ENCODE measurements at places on chromosomes 3 and 15.

GRCh38 chr3:119810018-119810435 is 28.1 kb downstream of the NR1I2 start:
- peak; percentile 18 for DNase-seq

DNA sequence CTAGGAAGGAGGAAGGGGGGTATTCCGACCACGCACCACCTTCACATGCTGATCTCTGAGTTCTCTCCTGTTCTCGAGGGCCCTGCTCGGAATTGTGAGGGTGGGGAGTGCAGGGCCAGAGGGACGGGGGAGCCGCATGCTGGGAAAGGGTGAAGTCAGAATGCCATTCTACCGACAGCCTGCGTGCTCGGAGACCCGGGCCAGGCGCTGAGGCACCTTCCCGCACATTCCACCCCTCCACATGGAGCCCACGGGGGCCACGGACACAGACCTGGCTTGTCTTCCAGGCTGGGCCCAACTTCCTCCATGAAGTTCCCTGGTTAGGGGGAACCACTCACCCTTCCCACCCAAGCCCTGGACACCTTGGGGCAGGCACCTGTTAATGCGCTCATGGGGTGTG is 28.7 kb upstream of the PIGZ start:
- no peak for DNase-seq

DNA sequence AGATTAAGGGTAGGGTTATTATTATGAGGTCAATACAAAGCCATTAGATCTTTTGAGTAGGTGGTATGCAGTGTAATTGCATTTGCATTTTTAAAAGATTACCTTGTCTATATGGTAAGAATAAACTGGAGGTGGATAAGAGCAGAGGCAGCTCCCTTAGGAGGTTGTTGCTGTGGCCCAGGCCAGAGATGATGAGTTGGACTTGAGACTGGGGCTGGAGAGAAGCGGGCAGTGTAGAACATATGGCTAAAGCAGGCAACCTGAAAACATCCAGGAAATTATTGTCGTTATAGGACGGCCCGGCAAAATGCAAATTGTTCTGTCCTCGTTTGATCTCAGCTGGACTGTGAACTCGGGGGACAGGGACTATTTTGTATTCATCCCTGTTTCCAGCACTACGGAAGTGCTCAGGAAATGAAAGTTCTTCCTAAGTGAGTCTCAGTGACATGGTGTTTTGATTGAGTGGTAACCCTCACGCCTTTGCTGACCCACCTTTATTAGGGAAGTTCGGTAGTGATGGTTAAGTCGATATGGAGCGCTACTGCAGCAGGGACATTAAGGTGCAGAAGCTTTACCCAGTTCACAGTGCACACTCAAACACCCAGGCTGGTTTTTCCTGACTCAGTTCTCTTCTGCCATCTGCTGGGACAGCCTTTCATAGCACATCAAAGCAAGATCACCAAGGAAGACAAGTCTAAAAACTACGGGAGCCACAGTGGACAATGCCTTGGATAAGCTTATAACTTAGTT is 27.2 kb upstream of the VPS33B start:
- DNase-seq: peak; percentile 22

DNA sequence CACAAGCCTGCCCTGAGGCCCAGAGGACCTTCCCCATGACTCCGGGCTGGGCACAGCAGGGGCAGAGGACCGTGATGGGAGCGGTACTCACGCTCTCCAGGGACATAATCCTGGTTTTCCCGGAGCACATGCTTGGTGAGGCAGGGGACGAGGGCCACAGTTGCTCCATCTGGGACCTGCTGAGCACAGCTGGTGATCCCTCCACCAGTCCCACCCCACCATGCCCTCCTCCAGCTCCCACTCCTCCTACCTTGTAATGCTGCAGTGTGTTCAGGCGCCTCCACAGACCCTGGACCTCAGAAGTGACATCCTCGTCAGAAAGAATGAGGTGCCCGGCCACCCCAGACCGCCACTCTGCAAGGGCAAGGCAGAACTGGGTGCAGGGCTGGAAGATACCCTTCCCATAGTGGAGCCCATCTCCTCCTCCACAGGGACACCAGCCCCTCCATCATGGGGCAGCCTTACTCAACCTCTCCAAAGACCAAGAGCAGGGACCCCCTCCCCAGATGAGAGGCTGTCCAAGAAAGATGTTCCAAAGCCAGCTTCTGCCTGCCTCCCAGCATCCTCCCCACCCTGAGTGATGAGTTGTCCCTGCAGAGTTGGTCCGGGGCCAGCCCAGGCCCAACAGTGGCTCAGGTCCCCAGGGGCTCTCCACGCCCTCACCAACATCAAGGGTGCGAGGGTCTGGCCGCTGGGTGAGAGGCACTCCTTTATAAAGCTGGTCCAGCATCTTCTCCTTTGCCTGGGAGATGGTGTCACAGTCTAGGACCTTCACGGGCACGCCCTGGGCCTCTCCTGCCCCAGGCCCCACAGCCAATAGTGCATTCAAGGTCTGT is 19.5 kb downstream of the PLXNB1 start:
- DNase-seq: no peak

DNA sequence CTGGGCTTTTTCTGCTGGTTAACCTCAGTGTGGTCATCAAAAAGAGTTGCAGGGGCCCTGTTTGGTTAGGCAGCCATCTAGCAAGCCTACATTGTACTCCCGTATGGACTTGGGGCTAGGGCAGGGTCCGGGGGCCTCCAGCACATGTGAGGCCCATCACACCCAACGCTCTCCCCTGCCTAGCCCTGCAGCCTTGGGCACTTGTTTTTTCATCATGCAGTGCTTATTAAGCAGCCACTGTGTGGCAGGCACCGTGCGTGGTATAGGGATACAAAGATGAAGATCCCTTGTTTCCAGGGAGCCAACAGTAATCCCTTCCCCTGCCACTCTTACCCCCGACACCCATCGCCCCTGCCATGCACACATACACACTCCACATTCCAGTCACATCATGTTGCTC is 14.2 kb downstream of the MRAS start:
- DNase-seq: no peak

GRCh38 chr3:194449913-194450312 is 36.9 kb downstream of the ATP13A3 start:
- no peak for DNase-seq

- no peak for DNase-seq
Measured at GRCh38 chr15:89090791-89091626, 2.8 kb downstream of the ABHD2 start.

- DNase-seq: no peak
Measured at GRCh38 chr3:42652611-42653302, 740 bp upstream of the ZBTB47 start.
